ENCODE measurements at places on chromosomes 13 and 19. TPM values are rescaled to one million over a fixed set of nuclear protein-coding genes. Genes with fewer than 3 reads are reported as not detected.
A peak's percentile ranks its signal among the peaks of the same experiment; 100 is the strongest.

- no peaks in the 10 kb centered on the region for H3K36me3 ChIP-seq
- no peak overlapping the region for H3K4me3 ChIP-seq
- no peaks in the 10 kb centered on the region for H3K4me1 ChIP-seq
- peaks cover 17% of the 10 kb centered on the region for H3K27me3 ChIP-seq
- H3K27ac ChIP-seq, result no peak overlapping the region
Measured at GRCh38 chr13:34914416-34914815, 27.7 kb upstream of the NBEA start.

Gene ADPRHL1
- total RNA-seq, result 4.4 TPM

GRCh38 chr13:45492538-45492937, 27.8 kb downstream of the COG3 start:
- no peak overlapping the region for H3K27ac ChIP-seq
- H3K36me3 ChIP-seq, result peaks cover 52% of the 10 kb centered on the region
- peaks cover 7% of the 10 kb centered on the region for H3K4me1 ChIP-seq
- DNase-seq, result no peak

Gene METTL21C
- not detected for total RNA-seq

Gene PRODH2
- total RNA-seq, result not detected

DNA sequence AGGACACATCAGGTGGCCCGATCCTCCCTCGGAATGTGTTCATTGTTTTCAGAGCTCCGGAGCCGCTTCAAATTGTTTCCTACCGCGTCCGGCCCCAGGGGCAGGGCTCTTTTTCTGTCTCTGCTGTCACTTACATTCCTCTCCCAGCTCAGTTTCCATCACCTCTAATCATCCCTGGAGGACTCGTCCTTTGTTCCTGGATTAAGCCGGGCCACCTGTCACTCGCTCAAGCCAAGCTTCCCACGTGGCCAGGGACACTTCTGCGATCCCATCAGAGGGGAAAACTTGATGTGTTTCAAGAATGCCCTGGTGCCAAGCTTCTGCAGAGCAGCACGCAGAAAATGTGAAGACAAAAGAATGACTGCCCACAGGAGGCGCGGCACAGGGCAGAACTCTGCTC, 13.5 kb downstream of the IL17D start:
- peaks cover 20% of the 10 kb centered on the region for H3K4me1 ChIP-seq
- H3K36me3 ChIP-seq, result no peaks in the 10 kb centered on the region
- H3K4me3 ChIP-seq, result no peak overlapping the region
- no peaks in the 10 kb centered on the region for H3K27me3 ChIP-seq

DNA sequence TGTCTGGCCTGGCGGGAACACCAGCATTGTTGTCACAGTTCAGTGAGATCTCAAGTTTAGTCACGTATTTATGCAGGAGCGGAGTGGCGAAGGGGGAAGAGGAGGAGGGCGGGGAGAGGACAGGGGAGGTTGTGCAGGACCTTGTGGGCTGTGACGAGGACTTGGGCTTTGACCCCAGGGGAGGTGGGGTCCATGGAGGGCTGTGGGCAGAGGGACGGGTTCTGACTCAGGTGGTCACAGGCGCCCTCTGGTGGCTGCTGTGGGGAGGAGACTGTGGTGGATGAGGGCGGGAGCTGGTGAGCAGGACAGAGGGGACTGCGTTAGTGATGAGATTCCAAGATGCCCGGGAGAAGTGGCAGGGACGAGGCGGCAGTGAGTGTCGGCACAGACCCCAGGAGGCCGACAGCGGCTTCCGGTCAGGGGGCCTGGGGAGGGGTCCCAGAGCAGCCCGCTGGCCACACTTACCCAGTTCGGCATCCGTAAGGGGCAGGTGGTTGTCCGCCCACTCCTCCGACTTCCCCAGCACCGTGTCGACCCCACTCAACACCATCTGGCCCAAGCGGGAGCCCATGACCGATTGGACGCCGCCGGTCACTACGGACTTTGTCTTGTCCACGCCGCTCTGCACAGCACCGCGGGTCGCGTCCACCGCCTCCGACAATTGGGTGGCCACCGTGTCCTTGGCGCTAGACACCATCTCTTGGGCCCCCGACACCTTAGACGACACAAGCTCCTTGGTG, 15.7 kb downstream of the PLIN3 start:
- peaks cover 7% of the 10 kb centered on the region for H3K36me3 ChIP-seq
- no peak overlapping the region for H3K27ac ChIP-seq
- no peak overlapping the region for H3K4me3 ChIP-seq
- H3K4me1 ChIP-seq, result no peaks in the 10 kb centered on the region
- no peaks in the 10 kb centered on the region for H3K27me3 ChIP-seq

- peaks cover 14% of the 10 kb centered on the region for H3K4me1 ChIP-seq
- no peak overlapping the region for H3K4me3 ChIP-seq
- H3K27me3 ChIP-seq, result no peaks in the 10 kb centered on the region
- no peak overlapping the region for H3K27ac ChIP-seq
Measured at GRCh38 chr19:50702158-50702870, 17.3 kb downstream of the SHANK1 start.

- H3K4me1 ChIP-seq, result peaks cover 19% of the 10 kb centered on the region
- H3K36me3 ChIP-seq, result peaks cover 22% of the 10 kb centered on the region
- H3K4me3 ChIP-seq, result peak overlapping the region; percentile 98
- peak overlapping the region; percentile 88 for H3K27ac ChIP-seq
- peak; percentile 73 for DNase-seq
Measured at GRCh38 chr19:55383279-55384130, 587 bp downstream of the TMEM238 start.

DNA sequence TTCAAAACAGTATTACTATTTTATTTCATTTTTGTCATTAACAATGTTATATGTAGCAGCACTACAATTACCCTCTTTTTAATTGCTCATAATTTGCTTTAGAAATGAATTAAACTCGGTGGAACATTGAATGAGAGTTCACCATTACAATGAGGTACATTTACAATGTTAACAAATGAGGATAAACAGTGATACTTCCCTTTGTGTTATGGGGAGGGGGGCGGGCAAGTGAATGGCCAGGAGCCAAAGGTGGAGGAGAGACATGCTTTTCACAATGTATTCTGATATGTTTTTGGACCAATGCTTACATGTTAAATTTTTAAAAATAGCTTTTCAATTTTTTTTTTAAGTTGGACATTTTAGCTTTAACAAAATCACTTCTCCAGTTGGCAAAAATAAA, 34.2 kb downstream of the NALCN start:
- no peak for DNase-seq
- no peak overlapping the region for H3K4me3 ChIP-seq
- H3K4me1 ChIP-seq, result peaks cover 27% of the 10 kb centered on the region
- H3K36me3 ChIP-seq, result no peaks in the 10 kb centered on the region
- no peaks in the 10 kb centered on the region for H3K27me3 ChIP-seq

Gene C1QTNF9
- total RNA-seq, result not detected

DNA sequence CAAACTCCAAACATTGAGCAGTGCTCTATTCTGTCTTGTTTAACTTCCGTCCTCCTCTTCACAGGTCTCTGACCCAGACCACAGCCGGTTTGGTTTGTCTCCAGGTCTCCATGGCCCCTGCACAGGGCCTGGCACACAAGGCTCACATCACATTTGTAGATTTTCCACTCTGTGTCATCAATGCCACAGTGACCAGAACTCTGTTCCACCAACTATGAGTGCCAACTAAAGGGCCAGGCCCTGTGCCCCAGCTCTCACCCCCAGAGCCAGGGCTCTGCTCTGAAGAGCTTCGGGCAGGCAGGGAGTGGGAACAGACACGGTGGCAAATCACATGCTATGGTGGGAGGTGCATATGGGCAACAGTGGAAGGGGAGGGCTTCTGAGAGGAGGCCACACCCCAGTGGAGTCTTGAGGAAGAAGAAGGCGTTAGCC, 16.0 kb downstream of the SMG9 start:
- H3K4me1 ChIP-seq, result no peaks in the 10 kb centered on the region
- no peak overlapping the region for H3K4me3 ChIP-seq
- peaks cover 75% of the 10 kb centered on the region for H3K36me3 ChIP-seq
- no peaks in the 10 kb centered on the region for H3K27me3 ChIP-seq
- H3K27ac ChIP-seq, result no peak overlapping the region

DNA sequence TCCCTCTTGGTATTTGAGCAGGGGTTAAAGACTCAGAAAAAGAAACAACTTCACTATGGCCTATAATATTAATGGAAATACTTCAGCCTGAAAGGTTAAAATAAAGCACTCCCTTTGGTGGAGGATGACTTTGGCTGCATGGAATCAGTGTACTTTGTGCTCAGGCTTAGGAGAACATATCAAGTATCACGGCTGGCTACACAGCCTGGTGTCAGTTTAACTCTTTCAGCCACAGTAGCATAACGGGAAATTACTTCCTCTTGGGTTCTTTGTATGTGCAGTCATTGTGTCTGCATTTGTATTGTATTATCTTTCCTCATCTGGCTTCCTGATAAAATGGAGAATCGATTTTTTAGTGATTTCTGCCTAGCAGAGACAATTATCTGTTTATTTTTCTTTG, 239.0 kb downstream of the GGACT start:
- peaks cover 7% of the 10 kb centered on the region for H3K4me1 ChIP-seq
- H3K27me3 ChIP-seq, result no peaks in the 10 kb centered on the region

Gene PRR22
- total RNA-seq, result 6.5 TPM

GRCh38 chr13:95044452-95045205, 256.6 kb downstream of the ABCC4 start:
- no peak overlapping the region for H3K27ac ChIP-seq
- no peaks in the 10 kb centered on the region for H3K4me1 ChIP-seq
- H3K27me3 ChIP-seq, result no peaks in the 10 kb centered on the region
- no peak overlapping the region for H3K4me3 ChIP-seq
- DNase-seq, result no peak
- H3K36me3 ChIP-seq, result no peaks in the 10 kb centered on the region
